Keratinocyte (primary cell): ENCODE measurements at places on chromosomes 16 and 17.

GRCh38 chr17:9432134-9432885 is 143.3 kb downstream of the STX8 start:
- no peak for DNase-seq
- H3K27ac ChIP-seq: no peak overlapping the region
- no peaks in the 10 kb centered on the region for H3K36me3 ChIP-seq
- H3K27me3 ChIP-seq: no peaks in the 10 kb centered on the region
- no peak overlapping the region for H3K4me3 ChIP-seq
- no peaks in the 10 kb centered on the region for H3K4me1 ChIP-seq

DNA sequence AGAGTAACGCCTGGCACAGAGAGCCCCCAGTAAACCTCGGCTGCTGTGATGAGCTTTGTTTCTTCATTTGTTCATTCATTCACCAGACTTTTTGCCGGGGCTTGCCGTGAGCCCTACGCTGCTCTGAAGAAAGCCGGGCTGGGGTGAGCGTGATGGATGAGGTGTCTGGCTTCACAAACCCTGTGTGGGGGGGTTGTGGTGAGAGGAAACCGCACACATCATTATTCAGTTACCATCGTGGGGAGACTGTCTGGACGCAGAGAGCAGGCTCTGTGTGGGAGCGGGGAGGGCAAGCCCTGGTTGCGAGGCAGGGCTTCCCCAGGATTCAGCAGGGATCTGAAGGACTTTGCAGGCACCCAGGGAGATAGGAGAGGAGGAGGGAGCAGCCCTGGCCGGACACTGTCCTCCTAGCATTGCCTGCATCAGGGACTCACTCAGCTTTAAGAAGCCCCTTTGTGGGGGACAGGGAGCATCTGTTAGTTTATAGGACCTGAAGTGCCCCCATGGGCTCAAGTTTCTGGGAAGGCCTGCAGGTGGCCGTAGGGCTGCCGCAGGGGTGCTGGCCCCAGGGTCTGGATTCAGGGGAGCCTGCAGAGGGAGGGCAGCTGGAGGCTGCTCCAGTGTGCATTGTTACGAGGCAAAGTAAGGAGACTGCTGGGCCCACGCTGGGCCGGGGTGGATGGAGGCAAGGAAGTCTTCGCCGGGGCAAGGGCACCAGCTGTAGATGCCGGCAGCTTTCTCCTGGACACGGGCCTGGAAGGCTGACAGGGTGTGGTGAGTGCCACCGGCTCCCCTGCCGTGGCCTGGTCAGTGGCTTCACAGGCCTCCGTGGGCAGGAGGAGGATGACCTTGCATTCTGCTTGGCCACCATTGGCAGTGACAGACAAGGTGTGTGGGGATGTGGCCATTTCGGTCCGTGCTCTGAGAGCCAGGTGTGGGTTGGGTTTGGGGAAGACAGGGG is 334.5 kb downstream of the SEC14L1 start:
- peak overlapping the region; percentile 79 for H3K27ac ChIP-seq
- no peaks in the 10 kb centered on the region for H3K36me3 ChIP-seq
- H3K4me3 ChIP-seq: no peak overlapping the region

DNA sequence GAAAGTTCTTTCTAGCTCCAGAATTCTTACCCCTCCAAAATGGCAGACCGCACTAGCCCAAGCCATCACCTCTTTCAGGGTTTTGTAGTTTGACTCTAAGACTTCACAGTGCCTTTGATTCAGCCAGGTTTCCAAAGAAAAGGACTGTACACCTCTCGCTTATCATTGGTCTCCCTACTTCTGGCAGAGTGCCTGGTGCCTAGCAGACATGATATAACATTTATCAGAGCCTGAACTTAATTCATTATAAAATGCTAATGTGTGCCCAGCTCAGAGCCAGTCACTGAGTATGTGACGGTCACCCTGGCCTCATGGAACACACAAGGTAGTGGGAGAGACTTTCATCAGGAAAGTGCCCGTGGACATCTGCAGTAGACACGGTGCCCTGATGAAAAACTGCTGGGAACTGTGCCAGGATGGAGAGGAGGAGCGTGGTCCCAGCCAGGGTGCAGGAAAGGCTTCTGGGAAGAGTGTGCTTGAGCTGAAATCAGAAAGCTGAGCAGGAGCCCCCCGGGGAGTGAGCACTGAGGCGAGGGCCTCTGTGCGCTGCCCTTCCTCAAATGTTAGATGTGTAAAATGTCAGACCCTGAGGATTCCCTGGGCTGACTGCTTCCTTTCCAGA is 34.3 kb upstream of the LGALS9 start:
- peaks cover 4% of the 10 kb centered on the region for H3K4me1 ChIP-seq
- no peaks in the 10 kb centered on the region for H3K27me3 ChIP-seq
- H3K36me3 ChIP-seq: no peaks in the 10 kb centered on the region
- no peak overlapping the region for H3K4me3 ChIP-seq
- DNase-seq: no peak
- no peak overlapping the region for H3K27ac ChIP-seq

- H3K27me3 ChIP-seq: no peaks in the 10 kb centered on the region
Measured at GRCh38 chr16:86087896-86088230, 188.9 kb downstream of the IRF8 start.

DNA sequence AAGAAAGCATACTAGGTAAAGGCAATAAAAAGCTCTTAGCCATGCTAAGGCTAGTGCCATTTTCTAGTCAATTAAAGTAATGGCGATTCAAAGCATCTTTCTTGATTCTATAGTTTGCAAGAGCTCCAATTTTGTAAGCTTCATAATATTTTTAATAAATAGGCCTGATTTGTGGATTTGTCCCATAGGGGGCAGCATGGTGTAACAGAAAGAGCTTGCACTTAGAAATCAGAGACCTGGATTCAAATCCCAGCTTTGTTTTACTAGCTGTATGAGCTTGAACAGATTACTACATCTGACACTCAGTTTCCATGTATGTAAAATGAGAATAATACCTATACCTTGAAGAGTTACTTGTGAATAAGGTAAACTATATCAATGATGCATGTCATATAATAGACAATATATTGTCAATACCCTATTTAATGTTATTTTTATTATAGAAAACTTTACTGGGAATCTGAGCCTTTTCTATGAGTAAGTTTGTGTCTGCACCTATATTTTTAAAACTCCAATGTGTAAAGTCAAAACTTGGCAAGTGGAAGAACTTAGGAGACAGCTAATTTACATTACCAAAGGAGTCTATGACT is 93.6 kb upstream of the NOG start:
- no peaks in the 10 kb centered on the region for H3K27me3 ChIP-seq
- no peak overlapping the region for H3K27ac ChIP-seq
- no peaks in the 10 kb centered on the region for H3K36me3 ChIP-seq

- peaks cover 9% of the 10 kb centered on the region for H3K4me1 ChIP-seq
- H3K36me3 ChIP-seq: no peaks in the 10 kb centered on the region
- no peaks in the 10 kb centered on the region for H3K27me3 ChIP-seq
- H3K27ac ChIP-seq: no peak overlapping the region
Measured at GRCh38 chr17:28846231-28846630, 3.6 kb upstream of the FAM222B start.

- no peak for DNase-seq
- peak overlapping the region; percentile 97 for H3K4me3 ChIP-seq
- H3K27me3 ChIP-seq: peaks cover 11% of the 10 kb centered on the region
- peaks cover 15% of the 10 kb centered on the region for H3K36me3 ChIP-seq
- H3K4me1 ChIP-seq: peaks cover 9% of the 10 kb centered on the region
- H3K27ac ChIP-seq: peak overlapping the region; percentile 29
Measured at GRCh38 chr17:58083491-58084316, 485 bp downstream of the DYNLL2 start.

- no peaks in the 10 kb centered on the region for H3K36me3 ChIP-seq
- H3K4me3 ChIP-seq: no peak overlapping the region
- H3K4me1 ChIP-seq: no peaks in the 10 kb centered on the region
- H3K27me3 ChIP-seq: no peaks in the 10 kb centered on the region
- H3K27ac ChIP-seq: no peak overlapping the region
Measured at GRCh38 chr16:55151561-55152305, 172.3 kb upstream of the IRX6 start.

GRCh38 chr17:35052241-35052610 is 11.3 kb downstream of the RFFL start:
- H3K4me3 ChIP-seq: no peak overlapping the region
- H3K27me3 ChIP-seq: no peaks in the 10 kb centered on the region
- H3K36me3 ChIP-seq: no peaks in the 10 kb centered on the region
- H3K27ac ChIP-seq: no peak overlapping the region
- no peak for DNase-seq

- H3K4me1 ChIP-seq: peaks cover 12% of the 10 kb centered on the region
- H3K4me3 ChIP-seq: no peak overlapping the region
- peak overlapping the region; percentile 38 for H3K27ac ChIP-seq
- no peaks in the 10 kb centered on the region for H3K27me3 ChIP-seq
Measured at GRCh38 chr16:12208341-12209035, 232.0 kb downstream of the SNX29 start.

DNA sequence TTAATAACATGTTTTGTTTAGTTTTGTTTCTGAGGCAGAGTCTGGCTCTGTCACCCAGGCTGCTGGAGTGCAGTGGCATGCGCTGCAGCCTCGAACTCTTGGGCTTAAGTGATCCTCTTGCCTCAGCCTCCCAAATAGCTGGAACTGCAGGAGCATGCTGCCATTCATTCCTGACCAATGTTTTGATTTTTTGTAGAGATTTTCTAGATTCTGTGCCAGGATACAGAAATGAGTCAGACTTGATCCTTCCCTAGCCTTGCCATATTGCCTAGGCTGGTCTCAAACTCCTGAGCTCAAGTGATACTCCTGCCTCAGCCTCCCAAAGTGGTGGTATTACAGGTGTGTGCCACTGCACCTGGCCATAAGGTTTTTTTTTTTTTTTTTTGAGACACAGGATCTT is 17.7 kb downstream of the TAOK1 start:
- no peak overlapping the region for H3K27ac ChIP-seq
- no peaks in the 10 kb centered on the region for H3K27me3 ChIP-seq
- no peak for DNase-seq
- H3K4me1 ChIP-seq: peaks cover 8% of the 10 kb centered on the region
- no peak overlapping the region for H3K4me3 ChIP-seq
- peaks cover 4% of the 10 kb centered on the region for H3K36me3 ChIP-seq

DNA sequence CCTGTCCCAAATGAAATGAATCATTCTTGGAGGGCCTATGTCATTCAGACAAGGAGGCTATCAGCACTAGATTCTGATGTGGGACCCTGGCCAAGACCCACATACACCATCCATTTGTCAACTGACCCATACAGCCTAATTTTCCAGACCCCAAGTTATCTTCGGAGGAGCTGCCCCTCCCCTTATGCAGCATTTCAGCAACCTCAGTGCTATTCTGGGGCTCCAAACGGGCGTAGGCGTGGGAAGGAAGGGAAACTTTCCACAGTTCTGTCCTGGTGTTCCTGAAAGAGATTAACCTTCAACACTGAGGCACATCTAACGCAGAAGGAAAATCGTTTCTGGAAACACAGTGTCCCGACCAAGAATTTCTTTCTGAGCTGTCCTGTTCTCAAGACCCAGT is 86.7 kb downstream of the MYH11 start:
- H3K27me3 ChIP-seq: peaks cover 6% of the 10 kb centered on the region
- DNase-seq: no peak
- H3K36me3 ChIP-seq: no peaks in the 10 kb centered on the region
- H3K4me1 ChIP-seq: no peaks in the 10 kb centered on the region

- no peak overlapping the region for H3K4me3 ChIP-seq
- H3K4me1 ChIP-seq: no peaks in the 10 kb centered on the region
- DNase-seq: no peak
- H3K27ac ChIP-seq: no peak overlapping the region
- H3K36me3 ChIP-seq: no peaks in the 10 kb centered on the region
Measured at GRCh38 chr16:52976539-52977167, 76.0 kb downstream of the CHD9NB start.

DNA sequence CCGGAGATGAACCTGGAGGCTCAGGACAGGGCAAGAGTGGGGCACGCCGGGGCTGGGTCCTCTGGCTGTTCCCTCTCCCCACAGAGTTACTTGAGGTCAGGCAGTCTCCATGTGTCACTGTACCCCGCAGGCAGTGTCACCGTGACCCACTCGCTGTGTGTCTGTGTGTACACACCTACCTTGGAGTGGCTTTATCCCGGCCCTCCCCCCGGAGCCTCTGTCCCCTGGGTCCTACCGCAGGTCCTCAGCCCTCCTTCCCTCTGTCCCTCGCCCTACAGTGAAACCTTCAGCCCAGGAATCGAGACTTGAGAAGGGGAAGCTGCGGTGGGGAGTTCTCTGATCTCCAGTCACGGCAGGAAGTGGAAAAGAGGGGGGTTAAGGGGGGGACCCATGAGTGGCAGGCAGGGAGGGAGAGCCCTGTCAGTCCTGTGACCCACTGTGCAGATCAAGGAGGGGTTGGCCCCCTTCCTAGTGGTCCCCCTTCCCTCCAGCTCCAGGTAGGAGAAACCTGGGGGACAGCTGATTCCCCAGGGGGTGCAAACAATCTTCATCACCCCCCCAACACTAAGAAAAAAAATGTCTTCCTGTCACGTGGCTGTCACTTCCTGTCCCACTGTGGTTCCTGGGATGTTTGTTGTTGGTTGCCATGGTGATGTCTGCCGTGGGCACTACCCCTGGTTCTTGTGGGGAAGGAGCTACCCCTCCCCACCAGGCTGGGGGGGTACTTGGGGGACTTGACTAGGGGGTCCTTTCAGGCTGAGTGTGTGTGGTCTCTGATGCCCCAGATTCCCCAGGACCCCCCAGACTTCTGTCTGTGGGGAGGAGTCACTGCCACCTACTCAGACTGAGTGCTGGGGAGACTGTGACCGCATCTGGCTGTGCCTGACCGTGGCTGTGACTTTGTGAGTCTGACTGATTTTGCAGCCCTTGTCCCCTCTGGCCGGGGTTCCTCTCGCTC is 13.7 kb downstream of the RARA start:
- no peak for DNase-seq
- no peaks in the 10 kb centered on the region for H3K27me3 ChIP-seq
- H3K4me1 ChIP-seq: peaks cover 64% of the 10 kb centered on the region

GRCh38 chr17:44375196-44376017 is 11.8 kb upstream of the FAM171A2 start:
- H3K27me3 ChIP-seq: peaks cover 6% of the 10 kb centered on the region
- DNase-seq: no peak
- H3K4me3 ChIP-seq: no peak overlapping the region
- H3K36me3 ChIP-seq: no peaks in the 10 kb centered on the region

GRCh38 chr17:75752405-75752709 is 12.6 kb downstream of the GALK1 start:
- H3K27me3 ChIP-seq: no peaks in the 10 kb centered on the region
- peaks cover 63% of the 10 kb centered on the region for H3K36me3 ChIP-seq
- DNase-seq: no peak
- H3K27ac ChIP-seq: no peak overlapping the region
- no peaks in the 10 kb centered on the region for H3K4me1 ChIP-seq

DNA sequence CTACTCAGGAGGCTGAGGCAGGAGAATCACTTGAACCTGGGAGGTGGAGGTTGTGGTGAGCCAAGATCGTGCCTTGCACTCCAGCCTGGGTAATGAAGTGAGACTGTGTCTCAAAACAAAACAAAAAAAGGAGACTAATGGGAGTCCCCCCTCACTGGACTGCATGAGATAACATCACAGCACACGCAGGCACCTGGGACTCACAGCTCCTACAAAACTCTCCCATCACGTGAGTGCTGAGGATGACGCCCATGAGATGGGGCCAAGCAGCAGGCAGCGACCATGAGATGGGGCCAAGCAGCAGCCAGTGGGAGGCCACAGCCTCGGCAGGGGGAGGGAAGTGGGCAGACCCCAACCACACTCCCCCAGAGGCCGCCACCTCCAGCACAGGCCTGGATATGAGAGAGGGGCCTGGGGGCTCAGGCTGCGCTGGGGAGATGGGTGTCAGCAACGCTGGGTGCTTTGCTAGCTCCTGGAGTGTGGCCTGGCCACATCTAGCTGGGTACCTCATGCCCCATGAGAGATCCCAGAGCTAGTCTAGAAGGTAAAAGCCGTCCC is 15.4 kb downstream of the DNAAF8 start:
- peaks cover 21% of the 10 kb centered on the region for H3K36me3 ChIP-seq
- H3K27me3 ChIP-seq: no peaks in the 10 kb centered on the region
- no peak for DNase-seq
- H3K4me3 ChIP-seq: no peak overlapping the region
